Stimulated activated CD4-positive, alpha-beta T cell treated with anti-CD3 and anti-CD28 coated beads, Interleukin-15, amount 100 ng/mL, for 48 hours (primary cell): ENCODE measurements at places on chromosomes 11 and 22.

DNA sequence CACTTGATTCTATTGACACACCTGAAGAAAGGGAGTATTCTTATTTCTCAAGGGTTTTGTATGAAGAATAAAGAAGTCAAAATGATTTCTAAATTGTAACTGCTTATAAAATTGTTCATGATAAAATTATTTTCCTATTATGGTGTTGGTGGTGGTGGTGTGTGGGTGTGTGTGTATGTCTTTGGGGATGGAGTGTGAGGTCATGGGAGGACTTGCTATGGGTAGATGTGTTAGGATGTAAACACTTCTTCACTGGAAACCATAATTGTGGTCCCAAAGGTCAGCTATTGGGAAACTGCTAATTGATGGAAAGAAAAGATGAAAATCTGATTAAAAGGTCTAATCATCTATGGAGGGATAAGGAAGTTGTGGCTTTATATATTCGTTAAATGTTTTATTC is 5.1 kb downstream of the TRIM22 start:
- no peak for DNase-seq

DNA sequence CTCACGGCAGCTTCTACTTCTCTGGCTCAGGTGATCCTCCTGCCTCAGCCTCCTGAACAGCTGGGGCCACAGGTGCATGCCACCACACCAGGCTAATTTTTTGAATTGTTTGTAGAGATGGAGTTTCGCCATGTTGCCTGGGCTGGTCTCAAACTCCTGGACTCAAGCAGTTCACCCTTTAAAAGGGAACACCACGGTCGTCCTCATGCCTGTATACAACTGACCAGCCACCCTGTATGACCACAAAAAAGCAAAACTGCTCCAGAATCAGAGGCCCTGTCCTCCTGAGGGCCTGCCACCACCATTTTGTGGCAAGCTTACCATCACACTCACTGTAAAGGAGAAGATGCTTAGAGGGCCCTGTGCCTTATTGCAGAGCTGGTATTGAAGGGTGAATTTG is 2.2 kb downstream of the GLB1L3 start:
- no peak for DNase-seq

DNA sequence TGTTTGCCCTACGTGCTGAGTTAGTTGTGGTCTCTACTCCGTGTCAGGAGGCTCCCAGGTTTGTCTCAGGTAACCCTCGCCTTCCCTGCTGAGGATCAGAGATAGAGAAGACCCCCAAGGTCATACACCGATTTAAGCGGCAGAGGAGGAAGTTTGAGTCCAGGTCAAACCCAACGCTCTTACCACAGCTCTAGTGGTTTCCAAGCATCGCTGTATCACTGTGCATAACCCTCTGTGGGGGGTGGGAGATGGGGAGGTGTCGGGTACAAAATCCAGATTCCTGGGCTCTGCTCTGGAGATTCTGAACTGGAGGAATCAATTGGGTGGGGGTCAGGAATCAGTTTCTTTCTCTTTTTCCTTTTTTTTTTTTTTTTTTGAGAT is 627 bp downstream of the DNAJC4 start:
- no peak for DNase-seq

DNA sequence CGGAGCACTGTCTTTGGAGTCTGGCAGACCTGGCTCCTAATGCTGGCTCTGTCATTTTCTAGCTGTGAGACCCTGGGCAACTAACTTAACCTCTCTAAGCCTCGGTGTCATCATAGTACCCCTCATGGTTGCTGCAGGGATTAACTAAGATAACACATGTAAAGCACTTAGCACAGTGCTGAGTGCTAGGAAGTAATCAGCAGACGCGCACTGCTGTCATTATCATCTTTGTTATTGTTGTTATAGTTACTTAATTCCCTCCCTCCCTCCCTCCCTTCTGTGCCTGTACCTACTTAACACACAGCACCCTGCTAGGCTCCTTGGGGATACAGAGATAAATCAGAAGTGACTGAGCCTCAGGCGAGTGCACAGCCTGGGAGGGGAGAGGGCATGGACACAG is 104.7 kb upstream of the PITPNB start:
- no peak for DNase-seq

- no peak for DNase-seq
Observed at GRCh38 chr11:109000531-109000930, 335.7 kb downstream of the DDX10 start.

DNA sequence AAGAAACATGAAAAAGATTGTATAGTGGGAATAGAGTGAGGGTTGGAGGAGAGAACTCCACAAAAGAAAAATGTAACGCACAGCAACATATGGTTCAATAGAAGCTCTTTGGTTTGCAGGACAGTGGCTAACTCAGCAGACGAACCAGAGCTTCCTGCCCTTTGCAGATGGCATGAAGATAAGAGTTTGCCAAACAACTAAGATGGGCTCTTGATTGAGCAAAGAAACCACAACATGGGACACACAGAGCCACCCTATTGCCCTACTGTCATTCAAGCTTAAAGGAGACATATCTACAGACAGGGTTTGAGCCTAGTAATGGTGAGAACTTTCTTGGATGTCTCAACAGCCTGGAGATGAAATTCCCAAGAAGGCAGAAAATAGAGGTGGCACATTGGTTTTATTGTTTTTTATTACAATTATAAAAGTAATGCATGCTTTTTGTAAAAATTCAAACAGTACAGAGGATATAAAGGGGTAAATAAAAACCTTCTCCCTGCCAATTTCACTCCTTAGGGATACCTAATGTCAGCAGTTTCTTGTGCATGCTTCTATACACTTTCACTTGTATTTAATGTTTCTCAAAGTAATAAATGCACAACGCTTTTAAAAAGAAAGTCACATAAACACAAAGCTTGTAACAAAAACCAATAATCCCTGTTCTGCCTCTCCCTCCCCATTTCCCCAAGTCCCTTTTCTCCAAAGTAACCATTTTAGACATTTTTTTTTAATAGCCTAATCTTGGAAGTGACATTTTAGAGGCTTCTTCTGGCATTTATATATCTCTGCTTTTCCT is 63.7 kb downstream of the COPB1 start:
- DNase-seq: no peak
